Esophagus mucosa (tissue), 1 donor: ENCODE measurements at places on chromosomes 12 and 14. TPM values are rescaled to one million over a fixed set of nuclear protein-coding genes. Genes with fewer than 3 reads are reported as not detected.

SINHCAF gene
- 46.6 TPM for total RNA-seq

DNA sequence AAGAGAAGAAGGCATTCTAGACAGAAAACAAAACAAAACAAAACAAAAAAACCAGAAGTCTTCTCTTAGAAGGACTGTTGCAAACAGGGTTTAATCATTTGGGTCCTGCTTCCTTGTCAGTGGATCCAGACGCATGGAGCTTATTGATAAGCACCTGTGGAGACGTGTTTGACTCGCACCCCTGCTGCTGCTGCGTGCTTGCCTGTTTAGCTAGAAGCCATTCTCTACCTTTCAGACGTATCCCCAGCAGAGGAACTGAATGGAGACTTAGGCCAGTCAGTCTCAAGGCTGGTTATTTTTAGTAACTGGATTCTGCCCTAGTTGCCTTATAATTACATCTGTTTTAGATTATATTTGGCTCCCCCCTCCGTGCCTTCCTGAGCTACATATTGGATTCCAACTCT is 186.1 kb upstream of the EEA1 start:
- ATAC-seq, result no peak

- no peak for ATAC-seq
These were observed 461.2 kb downstream of the TMEM121 start for GRCh38 chr14:105987563-105987962.

GRCh38 chr12:16297521-16297920 is 20.0 kb upstream of the SLC15A5 start:
- no peak for ATAC-seq

DNA sequence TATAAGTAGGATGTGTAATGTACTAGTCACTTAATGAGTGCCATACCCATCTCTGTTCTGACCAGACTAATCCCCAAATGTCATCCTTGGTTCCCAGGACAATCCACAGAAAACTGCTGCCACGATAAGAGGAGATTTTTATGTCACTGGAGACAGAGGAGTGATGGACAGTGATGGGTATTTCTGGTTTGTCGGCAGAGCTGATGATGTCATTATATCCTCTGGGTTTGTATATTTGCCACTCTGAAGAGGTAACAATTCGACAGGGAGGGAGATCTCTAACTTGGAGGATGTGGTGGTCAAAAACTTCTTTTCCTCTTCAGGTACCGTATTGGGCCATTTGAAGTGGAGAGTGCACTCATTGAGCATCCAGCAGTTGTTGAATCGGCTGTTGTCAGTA is 20.3 kb downstream of the ACSM4 start:
- no peak for ATAC-seq

GRCh38 chr14:67680121-67680602 is 5.7 kb upstream of the VTI1B start:
- ATAC-seq, result peak; percentile 75
